ENCODE measurements at places on chromosomes 12 and 14. TPM values are rescaled to one million over a fixed set of nuclear protein-coding genes. Genes with fewer than 3 reads are reported as not detected.
A peak's percentile ranks its signal among the peaks of the same experiment; 100 is the strongest.

- no peak overlapping the region for H3K4me3 ChIP-seq
- peaks cover 3% of the 10 kb centered on the region for H3K36me3 ChIP-seq
- H3K27me3 ChIP-seq, result no peaks in the 10 kb centered on the region
- no peak overlapping the region for H3K27ac ChIP-seq
- no peak for DNase-seq
Observed at GRCh38 chr12:104189915-104190555, 25.5 kb upstream of the TXNRD1 start.

GRCh38 chr14:21978184-21978998 lies 304.8 kb upstream of the OR4E1 start:
- DNase-seq, result peak; percentile 46

DNA sequence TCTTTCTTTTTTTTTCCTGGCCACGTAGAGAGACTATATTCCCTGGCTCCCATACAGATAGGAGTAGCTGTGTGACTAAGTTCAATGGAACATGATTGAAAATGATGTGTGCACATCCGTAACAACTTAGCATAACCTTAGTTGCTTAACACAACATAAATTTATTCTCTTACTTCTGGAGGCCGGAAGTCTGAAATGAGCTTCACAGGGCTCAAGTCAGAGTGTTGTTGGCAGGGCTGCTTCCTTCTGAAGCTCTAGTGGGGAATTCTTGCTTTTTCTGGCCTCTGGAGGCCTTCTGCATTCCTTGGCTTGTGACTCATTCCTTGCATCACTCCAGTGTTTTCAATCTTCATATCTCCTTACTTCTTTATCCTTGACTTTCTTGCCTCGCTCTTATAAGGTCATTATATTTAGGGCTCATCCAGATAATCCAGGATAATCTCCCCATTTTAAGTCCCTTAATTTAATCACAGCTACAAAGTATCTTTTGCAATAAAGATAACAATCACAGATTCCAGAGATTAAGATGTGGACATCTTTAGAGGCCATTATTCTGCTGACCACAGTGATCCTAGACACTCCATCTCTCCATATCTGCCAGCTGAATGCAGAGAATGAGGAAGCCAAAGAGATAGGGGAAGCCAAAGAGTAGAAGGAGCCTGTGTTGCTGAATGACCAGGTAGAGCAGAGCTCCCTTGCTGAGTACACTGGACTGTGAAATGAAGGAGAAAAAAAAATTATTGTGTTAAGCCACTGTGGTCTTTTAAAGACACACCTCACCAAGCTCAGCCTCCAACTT lies 21.0 kb upstream of the SNX6 start:
- H3K4me3 ChIP-seq, result no peak overlapping the region
- no peak overlapping the region for H3K27ac ChIP-seq
- H3K36me3 ChIP-seq, result no peaks in the 10 kb centered on the region
- H3K4me1 ChIP-seq, result peaks cover 4% of the 10 kb centered on the region
- no peak for DNase-seq
- H3K27me3 ChIP-seq, result no peaks in the 10 kb centered on the region

- DNase-seq, result no peak
- peaks cover 19% of the 10 kb centered on the region for H3K36me3 ChIP-seq
- H3K27ac ChIP-seq, result no peak overlapping the region
- no peaks in the 10 kb centered on the region for H3K27me3 ChIP-seq
- H3K4me1 ChIP-seq, result peaks cover 8% of the 10 kb centered on the region
- H3K4me3 ChIP-seq, result no peak overlapping the region
Observed at GRCh38 chr12:132665794-132666193, 21.3 kb downstream of the POLE start.

DNA sequence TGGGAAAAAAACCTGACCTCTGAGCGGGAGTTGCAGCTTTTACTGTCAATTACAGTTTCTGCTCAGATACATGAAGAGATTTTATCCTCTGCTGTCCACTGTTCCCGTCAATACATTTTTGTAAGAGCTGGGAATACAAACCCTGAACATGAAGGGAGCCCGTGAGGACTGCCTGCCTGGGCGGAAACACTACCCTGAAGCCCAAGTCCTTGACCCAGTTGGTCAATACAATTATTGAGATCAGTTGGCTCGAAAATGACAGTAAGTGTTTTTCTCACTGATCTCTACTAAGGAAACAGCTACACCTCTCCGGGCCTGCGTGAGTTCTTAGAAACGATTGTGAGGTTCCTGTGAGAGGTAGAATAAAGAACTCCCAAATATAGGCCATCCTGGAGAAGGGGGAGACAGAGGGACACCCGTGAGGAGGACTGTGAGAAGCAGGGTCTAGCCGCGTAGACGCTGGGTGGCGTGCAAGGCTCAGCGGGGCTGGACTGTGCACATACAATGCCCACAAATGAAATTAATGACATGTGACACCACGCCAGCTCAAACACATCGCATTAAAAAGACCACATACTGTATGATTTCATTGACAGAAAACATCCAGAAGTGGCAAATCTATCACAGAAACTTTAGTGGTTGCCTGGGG lies 509.5 kb downstream of the TMEM132D start:
- H3K36me3 ChIP-seq, result no peaks in the 10 kb centered on the region
- no peak overlapping the region for H3K27ac ChIP-seq
- no peak overlapping the region for H3K4me3 ChIP-seq
- DNase-seq, result no peak
- no peaks in the 10 kb centered on the region for H3K27me3 ChIP-seq
- no peaks in the 10 kb centered on the region for H3K4me1 ChIP-seq

Gene MYH6
- total RNA-seq, result not detected

DNA sequence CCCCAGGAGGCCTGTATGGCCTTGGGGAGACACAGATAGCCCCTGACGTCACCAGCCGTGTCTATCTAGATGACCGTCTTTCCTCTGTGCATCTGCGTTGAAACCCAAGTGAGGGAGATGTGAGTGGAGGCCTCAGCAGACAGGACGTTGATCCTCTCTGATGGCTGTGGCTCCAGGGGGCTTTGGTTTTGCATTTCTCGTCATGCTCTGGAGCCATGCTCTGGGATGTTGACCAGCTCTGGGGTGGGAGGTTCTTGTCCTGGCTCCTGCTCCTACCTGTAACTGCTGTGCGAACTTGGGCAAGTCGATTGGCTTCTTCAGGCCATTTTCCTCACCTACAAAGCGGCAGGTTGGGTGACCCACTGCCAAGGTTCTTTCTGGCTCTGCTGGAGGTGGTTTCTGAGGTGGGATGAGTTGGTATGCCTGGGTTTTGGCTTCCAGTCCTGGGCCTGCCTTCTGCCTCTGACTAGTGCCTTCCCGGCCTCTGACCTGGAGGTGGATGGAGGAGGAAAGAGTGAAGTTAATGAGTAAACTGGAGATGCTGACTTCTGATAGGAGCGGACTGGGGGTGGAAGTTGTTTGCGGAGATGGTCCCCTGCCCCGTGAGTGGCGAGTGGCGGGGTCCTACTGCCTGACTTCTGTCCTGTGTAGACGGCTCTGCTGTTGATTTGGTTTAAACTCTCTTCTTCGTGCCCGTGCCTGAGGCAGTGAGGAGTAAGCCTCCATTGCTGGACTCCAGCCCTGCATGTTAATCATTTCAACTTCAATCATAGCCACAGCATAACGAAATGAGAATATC lies 8.4 kb downstream of the TSPAN9 start:
- no peak overlapping the region for H3K4me3 ChIP-seq
- H3K4me1 ChIP-seq, result peaks cover 2% of the 10 kb centered on the region
- H3K27ac ChIP-seq, result no peak overlapping the region
- H3K36me3 ChIP-seq, result no peaks in the 10 kb centered on the region
- DNase-seq, result no peak
- H3K27me3 ChIP-seq, result no peaks in the 10 kb centered on the region

Gene FAM186B
- total RNA-seq, result 0.39 TPM
